EL (cell line): ENCODE measurements at places on chromosomes 6 and 20.

DNA sequence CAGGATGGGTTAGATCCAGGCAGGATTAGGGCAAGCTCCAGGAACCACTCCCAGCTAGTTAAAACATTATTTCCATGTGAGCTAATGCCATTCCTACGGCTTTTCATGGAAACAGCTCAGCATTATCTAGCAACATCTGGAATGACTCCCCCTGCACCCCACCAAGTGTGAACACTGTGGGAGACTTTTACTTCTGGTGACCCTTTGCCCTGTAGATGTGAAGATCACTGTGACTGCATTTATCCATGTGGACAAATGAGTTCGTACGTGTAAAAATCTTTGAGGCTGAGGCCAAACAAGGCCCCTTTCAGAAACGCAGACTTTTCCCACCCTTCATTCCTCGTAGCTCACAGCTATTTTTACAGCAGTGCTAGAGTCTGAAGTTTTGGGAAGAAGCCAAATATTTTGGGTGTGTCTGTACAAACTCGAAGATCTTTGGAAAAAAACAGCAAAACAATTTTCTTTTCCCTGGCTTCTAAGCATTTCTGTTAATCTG lies 221.8 kb upstream of the SOX4 start:
- DNase-seq: peak; percentile 23

- no peak for DNase-seq
Observed at GRCh38 chr6:20976391-20976918, 442.2 kb downstream of the CDKAL1 start.

DNA sequence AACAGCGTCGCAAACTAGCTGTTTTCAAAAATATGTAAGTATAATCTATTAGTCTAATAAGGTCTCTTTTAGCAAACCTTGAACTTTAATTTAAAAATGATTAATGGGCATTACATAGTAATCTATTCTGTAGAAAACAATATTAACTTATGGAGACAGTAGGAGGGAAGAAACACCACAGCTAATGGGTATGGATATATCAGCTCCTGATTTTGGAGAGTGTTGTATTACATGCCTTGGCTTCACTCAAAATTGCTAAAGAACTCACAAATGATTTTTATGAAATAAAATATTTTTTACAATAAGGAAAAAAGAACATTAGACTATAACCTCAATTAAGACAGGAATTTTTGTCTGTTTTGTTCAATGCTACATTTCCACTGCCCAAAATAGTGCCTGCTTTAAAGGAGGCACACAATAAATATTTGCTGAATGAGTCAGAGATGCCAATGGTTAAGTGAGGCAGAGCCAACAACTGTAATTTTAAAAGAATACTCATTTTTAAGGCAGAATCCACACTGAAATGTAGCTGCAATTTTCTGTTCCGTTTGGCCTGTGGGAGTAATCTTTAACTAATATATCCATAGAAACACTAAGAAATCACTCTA lies 15.7 kb downstream of the ATG5 start:
- DNase-seq: peak; percentile 75

- DNase-seq: peak; percentile 43
Observed at GRCh38 chr6:149566410-149567193, 427 bp downstream of the GINM1 start.

GRCh38 chr6:135951169-135951568 lies 99.7 kb downstream of the PDE7B start:
- DNase-seq: no peak

DNA sequence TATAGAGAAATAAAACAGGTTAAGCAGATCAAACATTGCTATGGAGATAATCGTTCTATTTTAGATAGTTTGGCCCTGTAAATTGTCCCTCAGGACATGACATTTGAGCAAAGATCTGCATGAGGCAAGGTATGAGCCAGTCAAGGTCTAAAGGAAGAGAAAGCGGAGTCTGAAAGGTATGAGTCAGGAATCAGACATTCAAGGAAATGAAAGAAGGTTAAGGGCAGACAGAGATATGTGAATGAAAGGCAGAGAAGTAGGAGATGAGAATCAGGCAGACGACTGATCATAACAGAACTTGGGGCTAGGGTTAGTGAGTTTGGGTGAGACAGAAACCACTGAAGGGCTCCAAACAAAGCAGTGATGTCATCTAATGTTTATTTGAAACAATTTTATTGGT lies 775.8 kb downstream of the MAFB start:
- DNase-seq: peak; percentile 33

GRCh38 chr6:130825772-130826441 lies 1.3 kb upstream of the SMLR1 start:
- no peak for DNase-seq

DNA sequence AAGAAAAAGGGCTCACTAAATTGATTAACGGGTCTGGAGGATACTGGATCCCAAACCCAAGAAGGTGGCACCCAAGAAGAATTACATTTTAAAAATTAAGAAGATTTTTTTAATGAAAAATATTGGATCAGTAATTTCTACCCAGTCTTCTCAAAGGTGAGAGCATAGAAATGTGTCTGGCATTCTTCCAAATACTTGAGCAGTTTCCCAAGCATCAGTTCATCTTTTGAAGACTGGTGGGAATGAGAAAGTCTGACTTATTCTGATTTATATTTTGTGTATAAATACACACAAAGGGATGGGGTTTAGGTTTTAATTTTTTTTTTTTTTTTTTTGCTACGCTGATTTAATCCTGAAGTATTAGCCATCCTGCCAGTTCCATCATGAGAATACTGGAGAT lies 3.3 kb downstream of the MGME1 start:
- peak; percentile 30 for DNase-seq

DNA sequence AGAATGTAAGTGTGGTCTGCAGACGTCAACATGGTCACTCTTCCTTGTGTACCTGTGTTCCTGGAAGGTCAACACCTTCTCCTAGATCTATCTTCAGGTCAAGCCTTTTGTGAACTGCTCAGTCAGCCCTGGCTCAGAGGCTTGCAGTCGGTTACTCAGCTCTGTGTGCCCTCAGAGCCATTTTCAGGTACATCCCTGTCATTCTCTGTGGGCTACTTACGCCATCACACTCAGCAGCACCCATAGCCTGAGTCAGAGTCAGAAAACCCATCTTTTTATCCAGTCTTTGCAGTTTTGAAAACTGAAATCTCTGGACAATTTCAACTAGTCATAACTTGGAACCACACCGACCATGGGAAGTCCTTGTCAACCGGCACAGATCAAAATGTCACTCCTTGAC lies 35.3 kb downstream of the TGM3 start:
- no peak for DNase-seq

DNA sequence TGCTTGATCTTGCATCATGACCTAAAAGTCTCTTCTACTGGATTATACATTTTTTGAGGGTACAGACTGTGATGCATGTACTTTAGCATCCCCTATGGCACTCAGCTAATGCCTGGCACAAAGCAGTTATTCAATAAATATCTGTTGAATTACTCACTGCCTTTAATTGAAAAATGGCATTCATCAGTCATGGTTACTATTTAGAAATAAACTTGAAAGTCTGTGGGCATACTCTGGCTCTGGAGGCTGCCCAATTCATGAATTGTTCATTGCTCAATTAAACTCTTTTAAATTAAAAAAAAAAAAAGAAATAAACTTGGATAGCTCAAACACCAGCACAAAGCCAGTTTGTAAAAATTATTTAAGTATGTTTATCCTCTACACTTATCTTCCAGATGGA lies 40.0 kb downstream of the HEBP2 start:
- peak; percentile 10 for DNase-seq

DNA sequence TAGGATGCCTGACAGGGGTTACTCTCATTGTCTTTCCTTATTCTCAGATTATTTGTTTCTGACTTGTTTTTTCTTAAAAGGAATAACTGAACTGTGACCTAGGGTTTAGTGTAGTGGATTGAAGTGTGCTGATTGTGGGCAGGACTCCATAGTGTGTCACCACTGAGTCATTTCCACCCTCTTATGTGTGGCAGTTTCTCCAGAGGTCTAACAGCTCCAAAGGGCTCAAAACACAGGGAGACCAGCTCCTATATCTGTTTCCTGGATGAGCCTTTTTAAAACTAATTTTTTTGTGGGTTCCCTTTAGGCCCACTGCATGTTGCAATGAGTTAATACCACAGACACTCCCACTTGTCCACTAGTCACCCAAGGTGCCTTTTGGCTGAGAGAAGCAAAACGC lies 951.1 kb upstream of the ADGRB3 start:
- DNase-seq: peak; percentile 41

DNA sequence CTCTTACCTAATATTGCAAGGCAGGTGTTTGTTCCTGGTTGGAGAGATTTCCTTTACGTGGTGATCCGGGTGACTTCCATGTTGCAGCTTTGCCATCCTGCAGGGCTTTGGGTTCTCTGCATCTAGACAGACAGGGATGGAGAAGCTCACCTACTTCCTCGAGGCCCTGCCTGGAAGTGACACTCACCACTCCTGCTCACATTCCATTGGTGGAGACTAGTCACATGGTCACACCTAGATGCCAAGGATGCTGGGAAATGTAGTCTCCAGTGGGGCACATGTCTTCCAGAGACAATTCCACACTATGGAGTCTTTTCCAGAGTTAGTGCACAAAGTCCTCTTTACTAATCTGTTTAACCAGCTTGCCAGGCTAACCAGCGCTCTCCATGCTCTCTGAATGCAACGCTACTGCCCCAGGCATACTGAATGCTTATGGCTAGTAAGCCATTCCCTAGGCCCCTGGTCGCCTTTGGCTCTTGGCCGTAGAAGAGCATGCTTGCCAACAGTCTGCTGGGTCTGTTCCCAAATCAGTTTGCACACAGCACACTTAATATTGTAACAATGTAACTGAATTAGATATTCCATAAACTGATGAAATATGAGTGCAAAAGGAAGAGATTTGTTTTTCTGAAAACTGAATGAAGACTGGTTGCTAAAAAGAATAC lies 6.7 kb upstream of the KCNK15 start:
- DNase-seq: peak; percentile 73

DNA sequence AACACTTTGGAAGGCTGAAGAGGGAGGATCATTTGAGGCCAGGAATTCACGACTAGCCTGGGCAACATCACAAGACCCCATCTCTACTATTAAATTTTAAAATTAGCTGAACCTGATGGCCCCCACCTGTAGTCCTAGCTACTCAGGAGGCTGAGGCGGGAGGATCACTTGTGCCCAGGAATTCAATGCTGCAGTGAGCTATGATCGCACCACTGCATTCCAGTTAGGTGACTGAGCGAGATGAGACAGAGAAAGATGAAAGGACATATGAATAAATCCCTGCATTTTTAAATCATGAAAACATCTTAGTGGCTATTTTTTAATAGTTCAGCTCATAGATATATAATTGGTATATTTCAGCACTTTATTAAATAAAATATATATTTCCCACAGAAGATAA lies 93.8 kb downstream of the GPR63 start:
- DNase-seq: peak; percentile 23

DNA sequence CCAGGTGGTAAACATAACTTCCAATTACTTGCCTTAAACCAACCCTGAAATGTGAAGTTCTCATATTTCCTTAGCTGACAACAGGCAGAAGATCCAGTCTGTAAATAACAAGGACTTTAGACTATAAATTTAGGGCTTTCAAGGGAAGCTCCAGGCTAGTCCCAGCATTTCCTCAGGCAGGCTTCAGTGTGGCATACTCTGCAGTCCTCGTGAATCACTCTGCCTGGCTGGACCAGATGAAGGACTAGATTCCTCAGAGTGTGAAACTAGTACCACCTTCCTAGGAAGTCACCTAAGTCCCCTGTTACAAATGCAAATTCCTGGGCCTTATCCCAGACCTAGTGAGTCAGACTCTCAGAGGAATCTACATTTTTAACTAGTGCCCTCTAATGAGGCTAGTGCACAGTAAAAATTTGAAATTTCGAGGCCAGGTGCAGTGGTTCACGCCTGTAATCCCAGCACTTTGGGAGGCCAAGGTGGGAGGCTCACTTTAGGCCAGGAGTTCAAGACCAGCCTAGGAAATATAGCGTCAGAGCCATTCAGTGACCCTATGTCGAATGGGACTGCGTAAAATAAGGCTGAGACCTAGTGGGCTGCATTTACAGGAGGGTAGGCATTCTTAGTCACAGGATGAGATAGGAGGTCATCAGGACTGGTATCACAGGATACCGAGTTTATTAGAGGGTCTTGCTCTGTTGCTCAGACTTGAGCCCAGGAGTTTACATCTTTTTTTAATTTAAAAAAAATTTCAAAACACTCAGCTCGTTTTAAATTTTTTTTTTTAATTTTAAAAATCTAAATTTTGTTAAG lies 279.6 kb upstream of the JARID2 start:
- peak; percentile 33 for DNase-seq

GRCh38 chr6:158868122-158868480 lies 48.9 kb upstream of the EZR start:
- DNase-seq: no peak

- peak; percentile 62 for DNase-seq
Observed at GRCh38 chr6:139029470-139030227, 1.1 kb downstream of the ABRACL start.

DNA sequence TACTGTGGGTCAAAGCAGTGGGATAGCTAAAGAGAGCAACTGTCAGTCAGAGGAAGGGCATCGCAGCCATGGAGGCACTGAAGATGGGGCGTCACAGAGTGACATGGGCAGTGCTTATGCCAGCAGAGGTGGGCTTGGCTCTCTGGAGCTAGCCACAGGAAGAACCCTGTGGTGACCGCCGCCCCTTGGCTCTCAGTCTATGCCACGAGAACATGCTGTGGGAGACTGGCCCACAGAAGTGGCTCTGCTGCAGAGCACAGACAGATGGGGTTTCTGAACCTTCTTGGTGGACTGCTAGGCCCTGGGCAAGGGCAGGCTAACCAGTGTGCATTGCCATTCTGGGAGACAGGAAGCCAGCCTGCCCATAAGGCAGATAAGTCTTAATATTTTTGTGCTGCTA lies 290.0 kb upstream of the SUPT3H start:
- DNase-seq: no peak

GRCh38 chr6:31558631-31559500 lies 11.5 kb downstream of the NFKBIL1 start:
- DNase-seq: peak; percentile 34

DNA sequence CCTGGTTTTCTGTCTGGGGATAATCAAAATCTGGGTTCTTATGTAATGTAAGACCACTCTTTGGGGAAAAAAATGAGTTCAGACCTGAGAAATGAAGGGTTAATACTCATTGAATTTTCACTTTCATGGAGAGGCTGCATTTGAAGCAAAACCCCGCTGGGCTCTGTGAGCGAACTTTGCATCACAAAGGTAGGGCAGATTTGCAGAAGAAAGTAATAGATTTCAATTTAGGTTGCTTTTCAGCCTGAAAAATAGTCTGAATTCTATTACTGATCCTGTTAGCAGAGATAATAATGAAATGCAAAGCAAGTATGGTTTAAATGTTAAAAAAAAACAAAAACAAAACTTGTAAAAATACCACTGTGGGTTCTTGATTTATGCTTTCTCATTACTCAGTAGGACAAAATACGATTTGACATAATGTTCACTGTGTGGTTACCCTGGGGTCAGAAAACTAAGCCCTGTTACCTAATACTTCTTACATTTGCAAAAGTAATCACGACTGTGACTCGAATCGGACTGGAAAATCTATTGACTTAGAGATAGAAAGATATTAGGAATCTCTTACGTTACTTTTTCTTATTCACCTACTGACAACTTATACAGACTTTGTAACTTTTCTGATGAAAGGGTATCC lies 72.2 kb downstream of the UST start:
- peak; percentile 44 for DNase-seq

- no peak for DNase-seq
Observed at GRCh38 chr20:23868321-23868720, 11.2 kb downstream of the CST5 start.
